ENCODE measurements at places on chromosomes 3 and 15. TPM values are rescaled to one million over a fixed set of nuclear protein-coding genes. Genes with fewer than 3 reads are reported as not detected.

DNA sequence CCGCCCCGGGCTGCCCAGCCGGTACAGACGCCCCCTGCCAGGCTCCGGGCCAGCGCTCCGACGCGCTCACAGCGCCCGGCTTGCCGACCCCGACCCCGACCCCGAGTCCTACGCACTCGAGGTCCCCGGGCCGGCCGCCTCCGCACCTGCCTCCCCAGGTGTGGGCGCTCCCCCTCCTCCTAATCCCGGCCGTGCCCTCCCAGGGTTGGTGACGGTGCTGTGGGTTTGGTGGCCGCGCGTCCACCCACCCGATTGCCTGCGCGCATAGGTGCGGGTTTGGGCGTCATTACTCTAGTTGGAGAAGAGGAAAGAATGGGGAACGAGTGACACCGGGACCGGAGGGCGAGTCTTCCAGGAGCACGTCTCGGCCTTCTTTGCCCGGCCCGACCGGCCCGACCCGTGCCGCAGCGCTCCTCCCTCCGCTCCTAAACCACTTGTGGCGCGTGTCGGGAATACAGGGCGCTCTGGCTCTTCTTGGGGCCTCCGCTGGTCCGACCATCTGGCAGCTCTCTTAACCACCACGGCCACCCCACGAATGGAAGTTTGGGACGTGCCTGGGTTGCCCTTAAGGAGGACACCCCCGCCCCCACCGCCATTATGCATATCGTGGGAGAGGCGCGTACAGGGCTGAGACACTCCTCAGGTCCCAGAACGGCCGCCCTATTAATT is 810 bp upstream of the THRB start:
- peak overlapping the region; percentile 12 for H3K4me3 ChIP-seq
- peaks cover 42% of the 10 kb centered on the region for H3K27me3 ChIP-seq
- no peak overlapping the region for H3K27ac ChIP-seq
- no peaks in the 10 kb centered on the region for H3K4me1 ChIP-seq

GRCh38 chr3:155001289-155002010 is 78.7 kb upstream of the MME start:
- no peak for DNase-seq
- H3K27ac ChIP-seq, result no peak overlapping the region
- no peak overlapping the region for H3K4me3 ChIP-seq

DNA sequence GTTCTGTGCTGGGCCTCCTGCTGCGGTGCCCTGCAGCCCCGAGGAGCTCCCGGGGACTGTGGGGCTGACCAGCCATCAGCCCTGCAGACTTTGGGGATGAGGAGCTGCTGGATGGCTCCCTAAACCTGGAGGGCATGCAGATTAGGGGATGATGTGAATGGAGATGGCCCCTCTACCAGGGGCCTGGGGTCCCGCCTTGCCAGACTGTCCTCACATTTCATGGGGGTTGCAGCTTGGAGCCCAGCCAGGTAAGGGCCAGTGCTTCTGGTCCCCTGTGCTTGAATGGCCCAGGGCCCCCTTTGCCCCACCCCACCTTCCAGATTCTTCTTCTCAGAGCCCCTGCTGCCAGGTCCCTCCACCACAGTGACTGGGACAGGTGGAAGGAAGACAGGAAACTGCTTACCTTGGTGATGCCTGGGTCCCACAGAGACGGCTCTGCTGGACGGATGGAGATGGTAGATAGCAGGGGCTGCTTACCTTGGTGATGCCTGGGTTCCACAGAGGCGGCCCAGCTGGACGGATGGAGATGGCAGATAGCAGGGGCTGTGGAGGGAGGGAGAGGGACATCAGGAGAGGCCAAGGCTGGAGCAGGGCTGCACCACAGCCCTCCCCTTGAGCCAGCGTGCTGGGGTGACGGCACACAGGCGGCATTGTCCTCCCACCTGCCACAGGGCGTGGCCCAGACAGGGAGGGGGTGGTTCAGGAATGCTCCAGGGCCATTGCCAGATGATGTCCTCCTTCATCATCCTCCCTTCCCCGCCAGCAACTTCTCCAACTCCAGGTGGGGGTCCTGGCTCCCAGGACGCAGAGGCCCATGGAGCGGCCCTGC is at the start of gene SPTBN5:
SPTBN5 (minus strand) TSS at position 632 of the 829 bp plus-strand sequence; CDS start at position 76, 556 bp downstream.
- DNase-seq, result no peak
- H3K4me3 ChIP-seq, result peak within 1 kb of the TSS; percentile 44
- H3K36me3 ChIP-seq, result no peaks in the 10 kb centered on the region
- H3K4me1 ChIP-seq, result peaks cover 55% of the 10 kb centered on the region

- no peak overlapping the region for H3K27ac ChIP-seq
- H3K4me1 ChIP-seq, result peaks cover 30% of the 10 kb centered on the region
- no peaks in the 10 kb centered on the region for H3K36me3 ChIP-seq
- no peak for DNase-seq
- peaks cover 11% of the 10 kb centered on the region for H3K27me3 ChIP-seq
Observed at GRCh38 chr15:66897971-66898370, 167.4 kb upstream of the SMAD3 start.

GRCh38 chr3:48830715-48831114 is 17.0 kb downstream of the PRKAR2A start:
- peaks cover 6% of the 10 kb centered on the region for H3K36me3 ChIP-seq
- no peaks in the 10 kb centered on the region for H3K27me3 ChIP-seq
- H3K27ac ChIP-seq, result no peak overlapping the region
- no peaks in the 10 kb centered on the region for H3K4me1 ChIP-seq
- DNase-seq, result no peak
- H3K4me3 ChIP-seq, result no peak overlapping the region

DNA sequence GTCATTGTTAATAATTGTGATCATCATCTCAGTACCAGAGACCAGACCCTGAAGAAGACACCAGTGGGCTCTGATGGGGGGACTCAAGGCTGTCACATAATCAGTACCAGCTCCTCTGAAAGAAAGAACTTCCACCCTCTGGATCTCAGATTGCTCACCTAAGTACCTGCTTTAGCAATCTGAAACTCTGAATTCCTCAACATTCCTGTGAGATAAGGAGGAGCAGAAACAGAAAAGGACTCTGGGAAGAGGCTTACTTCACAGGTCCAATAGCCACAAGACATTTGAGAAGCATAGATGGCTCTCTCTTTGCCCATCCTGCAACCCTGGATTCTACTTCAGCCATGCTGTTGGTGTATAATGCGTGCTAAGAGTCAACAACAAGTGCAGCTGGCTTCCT is 44.0 kb upstream of the OXTR start:
- no peak overlapping the region for H3K4me3 ChIP-seq
- H3K36me3 ChIP-seq, result no peaks in the 10 kb centered on the region
- no peak overlapping the region for H3K27ac ChIP-seq
- DNase-seq, result no peak
- H3K27me3 ChIP-seq, result no peaks in the 10 kb centered on the region

The ITIH4 gene
- 16.3 TPM for total RNA-seq

The PLOD2 gene
- not detected for total RNA-seq

The RFX7 gene
- 32.9 TPM for total RNA-seq

The ARGFX gene
- total RNA-seq, result not detected

Measured in activated CD8-positive, alpha-beta T cell treated with anti-CD3 and anti-CD28 coated beads, Interleukin-2, amount 10 ng/mL, durations not matched to agents 7 days and 5 days (primary cell).